GM12891 (cell line): ENCODE measurements at places on chromosomes 12 and 14.

DNA sequence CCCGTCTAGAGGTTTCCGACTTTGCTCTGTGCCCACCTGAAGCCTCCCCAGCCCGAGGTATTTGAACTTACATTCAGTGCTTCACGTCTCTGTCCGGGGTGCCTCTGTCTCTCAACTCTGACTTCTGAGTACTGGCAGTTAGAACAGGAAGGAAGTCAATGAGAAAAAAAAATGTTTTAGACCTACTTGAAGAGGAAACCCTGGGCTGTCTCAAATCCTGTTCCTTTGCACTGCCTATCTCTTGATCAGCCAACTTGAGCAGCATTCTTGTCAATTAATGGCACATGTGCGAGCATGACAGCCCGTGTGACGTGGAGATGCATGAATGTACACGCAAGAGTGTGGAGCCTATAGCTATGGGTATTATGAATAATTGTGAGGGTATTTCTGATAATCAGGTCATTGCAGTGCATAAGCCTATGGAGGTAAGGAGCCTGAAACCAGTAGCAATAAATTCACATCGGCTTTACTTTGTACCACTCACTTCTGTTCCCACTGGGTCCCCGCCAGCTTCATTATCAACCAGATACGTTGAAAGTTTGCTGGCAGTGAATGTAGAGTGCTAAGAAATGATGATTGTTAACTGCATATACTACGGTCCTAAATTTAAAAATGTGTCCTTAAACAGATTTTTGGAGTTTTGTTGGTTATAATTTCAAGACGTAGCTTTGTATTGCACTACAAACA lies at the start of gene ARHGDIB:
Gene ARHGDIB, minus strand, starts transcription at position 136 of the 687 bp plus-strand sequence. CDS start 10,889 bp downstream, outside the sequence.
- DNase-seq, result no peak

DNA sequence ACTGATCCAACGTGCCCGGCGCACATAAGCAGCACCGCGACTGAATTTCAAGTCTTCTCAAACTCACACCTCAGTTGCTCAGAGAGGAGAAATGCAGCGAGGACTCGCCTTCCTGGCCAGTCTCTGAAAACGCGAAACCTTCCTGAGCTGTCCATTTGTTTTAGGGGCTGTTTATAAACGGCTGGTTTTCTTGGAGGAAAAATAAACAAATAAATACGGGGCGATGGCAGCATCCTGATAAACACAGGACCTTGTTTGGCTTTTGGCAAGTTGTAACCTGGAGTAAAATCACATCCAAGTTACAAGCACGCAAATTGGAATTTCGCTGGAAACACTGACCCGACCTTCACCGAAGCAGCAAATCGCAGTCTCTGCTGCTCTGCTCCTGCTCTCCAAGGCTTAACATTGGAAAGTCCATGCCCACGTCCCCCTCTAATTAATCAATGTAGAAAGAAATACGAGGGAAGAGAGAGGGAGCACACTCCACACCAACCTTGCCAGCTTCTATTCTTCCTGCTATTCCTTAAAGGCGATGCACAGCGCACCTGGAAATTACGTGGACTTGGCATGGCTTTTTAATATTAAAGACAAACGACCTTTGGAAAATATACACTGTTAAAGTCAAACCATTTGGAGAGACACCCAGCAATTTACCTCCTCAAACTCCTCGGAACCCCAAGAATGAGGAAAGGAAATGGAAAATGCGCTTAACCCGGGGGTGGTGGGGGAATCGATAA lies 248.8 kb downstream of the APAF1 start:
- DNase-seq, result no peak

DNA sequence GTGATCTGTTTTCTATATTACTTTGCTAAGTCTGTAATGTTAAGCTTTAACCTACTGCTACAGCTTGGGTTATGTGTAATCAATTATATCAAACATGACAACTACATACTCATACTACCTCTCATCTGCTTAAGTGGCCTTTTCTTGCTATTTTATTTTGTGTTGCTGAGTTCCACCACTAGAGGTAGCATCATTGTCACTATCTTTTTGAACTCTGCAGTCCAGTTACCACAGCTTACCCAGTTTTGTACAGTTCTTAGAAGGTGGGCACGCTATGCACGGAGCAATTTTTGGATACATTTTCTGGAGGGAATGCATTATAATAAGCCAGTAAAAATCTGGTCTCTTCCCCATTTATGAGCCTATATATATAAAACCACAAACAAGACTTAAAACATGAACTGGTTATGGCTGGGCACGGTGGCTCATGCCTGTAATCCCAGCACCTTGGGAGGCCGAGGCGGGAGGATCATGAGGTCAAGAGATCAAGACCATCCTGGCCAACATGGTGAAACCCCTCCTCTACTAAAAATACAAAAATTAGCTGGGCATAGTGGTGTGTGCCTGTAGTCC lies 48.5 kb downstream of the SAV1 start:
- no peak for DNase-seq

GRCh38 chr14:64369201-64369600 lies 19.0 kb upstream of the MTHFD1 start:
- DNase-seq, result no peak

DNA sequence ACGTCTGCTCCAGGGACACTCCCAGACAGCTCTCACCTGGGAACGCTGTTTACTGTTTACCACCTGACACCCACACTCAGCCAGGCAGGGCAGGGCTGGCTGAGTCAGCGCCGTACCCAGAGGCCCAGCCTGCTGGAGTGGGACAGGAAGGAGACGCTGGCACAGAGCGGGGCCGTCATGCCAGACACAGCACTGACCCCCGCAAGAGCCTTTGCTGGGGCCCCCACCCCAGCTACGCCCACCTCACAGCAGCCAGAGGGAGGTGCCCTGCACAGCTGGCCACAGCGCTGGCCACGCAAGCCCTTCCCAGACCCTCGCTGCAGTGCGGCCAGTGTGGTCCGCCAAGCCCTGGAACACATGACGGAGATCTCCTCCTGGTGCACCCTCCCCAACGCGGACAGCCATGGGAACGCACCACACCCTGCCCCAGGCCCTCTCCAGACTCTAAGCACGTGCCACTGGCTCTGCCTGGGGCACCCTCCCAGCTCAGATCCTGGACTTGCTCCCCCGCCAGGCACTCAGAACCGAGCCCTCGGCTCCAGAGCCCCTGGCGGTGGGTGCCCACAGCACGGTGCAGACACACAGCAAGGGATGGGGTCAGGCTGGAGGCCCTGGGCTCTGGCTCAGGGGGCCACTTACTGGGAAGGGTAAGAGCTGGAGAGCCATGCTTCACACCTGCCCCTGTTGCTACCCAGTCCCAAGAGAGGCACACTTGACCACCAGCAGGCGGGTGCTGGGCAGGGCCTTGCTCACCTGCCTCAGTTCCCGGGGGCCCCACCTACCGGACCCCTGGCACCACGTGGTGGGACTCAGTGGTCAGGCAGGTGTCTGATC lies 5.7 kb downstream of the AHNAK2 start:
- DNase-seq, result no peak

DNA sequence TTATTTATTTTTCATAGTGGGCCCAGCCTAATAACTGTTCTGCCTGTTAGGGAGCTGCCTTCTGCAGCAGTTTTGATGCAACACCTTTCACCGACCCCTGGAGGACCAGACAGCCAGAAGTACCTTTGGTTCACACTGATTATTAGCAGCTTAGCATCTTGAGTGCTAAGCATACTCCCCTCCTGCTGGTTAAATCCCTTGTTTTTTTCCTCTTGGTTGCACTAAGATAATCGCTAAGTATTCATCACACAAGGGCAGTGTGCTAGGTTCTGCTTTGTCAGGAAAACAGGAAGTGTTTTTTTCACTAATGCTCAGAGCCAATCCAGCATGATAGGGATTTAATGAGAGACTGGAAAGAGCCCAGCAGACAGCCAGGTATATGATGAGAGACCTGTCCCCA lies 437.0 kb downstream of the FUT8 start:
- no peak for DNase-seq

- no peak for DNase-seq
Observed at GRCh38 chr14:79516009-79516408, 695.3 kb downstream of the DIO2 start.

GRCh38 chr12:54857406-54857805 lies 3.1 kb downstream of the MUCL1 start:
- no peak for DNase-seq

GRCh38 chr12:8905546-8905945 lies 8.8 kb upstream of the PHC1 start:
- no peak for DNase-seq

GRCh38 chr12:127559349-127560040 lies 707.5 kb upstream of the TMEM132C start:
- peak; percentile 8 for DNase-seq

GRCh38 chr12:49796606-49797448 lies 31.4 kb downstream of the NCKAP5L start:
- no peak for DNase-seq

DNA sequence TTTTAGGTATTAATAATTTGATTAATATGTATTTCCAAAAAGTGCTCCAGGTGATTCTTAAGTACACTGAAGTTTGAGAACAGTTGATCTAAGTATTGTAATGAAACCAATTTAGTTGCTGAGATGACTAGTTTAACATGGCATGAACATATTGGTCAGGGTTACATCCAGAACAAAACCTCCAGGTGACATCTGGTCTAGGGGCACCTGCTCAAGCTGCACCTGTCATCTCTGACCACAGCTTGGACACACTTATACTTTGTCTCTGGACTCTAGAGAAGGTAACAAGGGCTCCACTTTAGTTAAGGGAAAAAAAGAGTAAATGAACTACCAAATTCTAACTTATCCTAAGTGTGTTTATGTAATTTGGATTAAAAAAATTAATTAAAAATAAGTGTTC lies 8.1 kb downstream of the ARID2 start:
- DNase-seq, result no peak

DNA sequence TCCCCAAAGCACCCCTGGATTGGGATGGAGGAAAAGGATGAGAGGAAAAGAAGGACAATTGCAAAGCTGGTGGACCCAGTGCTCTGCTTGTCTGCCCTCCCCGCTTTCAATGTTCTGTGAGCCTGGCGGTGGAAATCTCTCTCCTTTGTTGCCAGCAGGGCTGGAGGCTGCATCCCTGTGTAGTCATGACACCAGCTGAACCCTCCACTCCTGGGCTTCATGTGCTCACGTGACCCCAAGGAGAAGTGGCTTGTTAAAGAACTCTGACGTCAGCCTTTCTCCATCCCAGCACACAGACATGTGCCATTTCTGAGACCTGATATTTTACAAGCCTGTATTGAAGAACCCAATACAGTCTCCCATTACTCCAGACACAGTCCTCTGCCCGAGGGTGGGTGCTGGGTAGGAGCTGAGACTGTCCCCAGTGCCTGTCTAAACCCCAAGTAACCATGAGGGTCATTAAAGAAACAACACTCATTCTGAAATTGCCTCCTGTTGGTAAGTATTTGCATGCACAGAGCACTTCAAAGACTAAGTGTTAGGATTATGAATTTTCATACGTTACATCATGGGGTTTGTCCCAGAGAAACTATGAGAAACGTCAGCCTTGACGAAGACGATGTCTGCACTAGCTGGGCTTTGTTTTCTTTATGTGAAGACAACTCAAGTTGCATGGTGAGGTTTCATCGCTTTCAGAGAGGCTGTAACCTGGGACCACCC lies 21.7 kb downstream of the GALNT16 start:
- no peak for DNase-seq

- no peak for DNase-seq
Observed at GRCh38 chr14:55419663-55420062, 8.0 kb upstream of the ATG14 start.

- DNase-seq, result no peak
Observed at GRCh38 chr12:64039281-64039871, 182.7 kb downstream of the KICS2 start.

- DNase-seq, result no peak
Observed at GRCh38 chr14:54173802-54174201, 217.2 kb upstream of the BMP4 start.

DNA sequence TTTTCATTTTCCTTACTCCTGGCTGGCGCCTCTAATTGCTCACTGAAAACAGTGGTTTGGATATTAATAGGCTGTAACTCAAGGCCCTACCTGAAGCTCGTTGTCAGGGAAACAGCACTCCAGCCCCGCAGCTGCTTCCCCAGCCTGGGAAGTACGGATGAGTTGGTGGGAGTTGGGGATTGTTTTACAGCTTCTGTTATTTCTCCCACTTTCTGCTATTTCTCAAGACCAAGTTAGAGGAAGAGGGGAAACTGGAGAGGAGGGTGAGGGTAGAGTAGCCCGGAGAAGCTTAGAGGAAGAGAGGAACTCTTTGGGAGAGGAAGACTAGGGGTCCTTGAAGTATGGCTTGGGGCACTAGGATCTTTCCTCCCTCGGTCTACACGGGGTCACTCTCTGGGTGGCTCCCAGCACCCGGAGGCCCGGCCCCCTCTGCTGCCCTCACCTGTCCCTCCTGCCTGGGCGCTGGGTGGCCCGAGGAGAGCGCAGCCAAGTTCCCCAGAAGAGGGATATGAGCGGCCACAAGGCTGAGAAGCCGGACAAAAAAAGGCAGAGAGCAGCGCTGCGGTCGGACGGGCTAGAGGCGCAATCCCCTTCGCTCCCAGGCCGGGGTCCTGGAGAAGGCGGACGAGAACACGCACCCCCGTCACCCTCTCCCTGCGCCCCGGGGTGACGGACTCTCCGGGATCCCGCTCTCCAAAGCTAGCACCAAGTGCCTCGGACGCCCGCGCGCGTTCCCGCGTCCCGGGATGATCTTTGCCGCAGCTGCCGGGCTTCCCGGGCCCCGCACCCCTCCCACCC lies 671 bp downstream of the SPTB start:
- DNase-seq, result no peak

DNA sequence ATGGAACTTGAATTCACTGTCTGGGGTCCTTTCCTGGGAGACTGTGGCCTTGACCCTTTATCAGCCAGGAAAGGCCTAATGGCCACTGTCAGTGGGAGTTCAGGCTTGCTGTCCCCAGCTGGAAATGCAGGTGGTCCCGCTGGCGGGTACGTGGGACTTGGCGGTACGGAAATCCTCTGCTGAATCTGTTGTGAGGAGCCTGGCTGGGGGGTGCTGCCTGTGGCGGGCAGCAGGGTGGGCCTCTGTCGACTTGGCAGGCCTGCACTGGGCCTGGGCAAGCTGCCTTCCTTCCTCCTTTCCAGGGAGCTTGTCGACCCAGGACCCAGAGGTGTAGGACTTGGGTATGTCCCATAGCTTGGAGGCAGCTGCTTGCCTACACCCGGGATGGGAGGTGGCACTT lies 26.3 kb downstream of the ZFYVE21 start:
- DNase-seq, result no peak

- no peak for DNase-seq
Observed at GRCh38 chr14:28280997-28281598, 485.5 kb upstream of the FOXG1 start.

DNA sequence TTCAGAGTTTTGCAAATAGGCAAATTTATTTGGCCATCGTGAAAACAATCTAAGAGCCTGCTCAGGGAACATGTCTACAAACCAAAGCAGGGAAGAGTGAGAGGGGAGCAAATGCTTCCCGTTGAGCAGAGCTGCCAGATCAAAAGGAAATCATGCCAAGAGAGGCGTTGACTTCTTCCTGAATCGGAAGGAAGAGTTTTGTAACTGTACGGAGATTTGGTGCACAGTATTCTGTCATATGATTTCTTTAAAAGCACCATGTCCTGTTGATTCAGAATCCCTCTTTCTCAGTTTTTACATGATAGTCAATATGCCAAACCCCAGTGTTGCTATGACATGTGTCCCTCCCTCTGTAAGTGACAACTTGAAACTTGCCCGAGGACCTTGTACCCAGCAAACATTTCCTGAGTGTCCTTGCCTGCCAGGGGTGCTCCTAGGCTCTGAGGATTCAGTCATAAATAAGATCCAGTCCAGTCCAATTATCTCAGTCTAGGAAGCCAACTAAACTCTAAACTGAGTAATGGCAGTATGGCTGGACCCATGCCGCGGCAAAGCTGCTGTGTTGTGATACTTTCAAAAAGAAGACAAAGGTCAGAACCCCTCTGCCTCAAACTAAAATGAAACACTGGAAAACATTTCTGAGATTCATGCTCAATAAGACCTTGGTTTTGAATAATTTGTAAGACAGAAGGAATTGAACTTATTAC lies 300.1 kb upstream of the FKBP4 start:
- DNase-seq, result no peak

- no peak for DNase-seq
Observed at GRCh38 chr12:1859643-1860042, 39.3 kb downstream of the LRTM2 start.
